Type B pancreatic cell (in vitro differentiated cells): ENCODE measurements at places on chromosomes 1 and 21. TPM values are rescaled to one million over a fixed set of nuclear protein-coding genes. Genes with fewer than 3 reads are reported as not detected.

AGT gene
- 125 and 163 TPM in 2 replicates for total RNA-seq

SLC22A15 gene
- total RNA-seq: 3.4 and 3.9 TPM in 2 replicates

EPHA2 gene
- 40.3 and 77.9 TPM in 2 replicates for total RNA-seq

OLFM3 gene
- 3.8 TPM in 2 replicates for total RNA-seq

RIPPLY3 gene
- total RNA-seq: 0.93 and 3.7 TPM in 2 replicates

TEX38 gene
- total RNA-seq: not detected in 2 replicates

IGSF9 gene
- 36.4 and 44.3 TPM in 2 replicates for total RNA-seq

FMO4 gene
- 1.6 and 2.5 TPM in 2 replicates for total RNA-seq

MEGF6 gene
- total RNA-seq: 26.7 and 61.7 TPM in 2 replicates

SPRR2A gene
- total RNA-seq: 0.75 and 2.3 TPM in 2 replicates

CLCA4 gene
- 0.10 TPM in 1 of 2 replicates, not detected in the other for total RNA-seq

CFAP141 gene
- not detected in 2 replicates for total RNA-seq

AGTRAP gene
- 38.0 and 38.6 TPM in 2 replicates for total RNA-seq

VWA5B1 gene
- total RNA-seq: 1.9 and 2.8 TPM in 2 replicates

FAM151A gene
- 0.39 and 5.8 TPM in 2 replicates for total RNA-seq

PTPRF gene
- 260 and 507 TPM in 2 replicates for total RNA-seq

UMODL1 gene
- 0.36 and 1.0 TPM in 2 replicates for total RNA-seq

AMPD2 gene
- 71.1 and 105 TPM in 2 replicates for total RNA-seq

CATSPERE gene
- 0.50 and 1.1 TPM in 2 replicates for total RNA-seq

TMCO2 gene
- not detected in 2 replicates for total RNA-seq

RGS4 gene
- 27.5 and 38.1 TPM in 2 replicates for total RNA-seq
